ENCODE measurements at places on chromosomes 2 and 18.

DNA sequence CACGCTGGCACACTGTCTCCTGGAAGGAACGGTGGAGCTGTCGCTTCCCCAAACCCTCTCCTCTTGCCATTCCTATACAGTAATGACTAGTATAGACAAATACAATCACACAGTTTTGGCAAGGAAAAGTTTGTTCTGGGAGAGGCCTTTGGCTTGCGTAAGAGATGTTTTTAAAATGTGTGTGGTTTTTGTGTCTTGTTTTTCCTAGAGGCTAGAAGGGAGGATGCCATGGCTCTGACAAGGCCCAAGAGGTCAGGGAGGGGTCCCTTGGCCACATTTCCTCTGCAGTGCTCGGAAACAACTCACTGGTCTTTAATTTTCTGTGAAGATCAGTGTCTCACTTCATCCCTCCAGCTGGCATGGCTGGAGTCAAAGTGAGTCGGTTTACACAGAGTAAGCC lies 195.9 kb downstream of the SH3RF3 start:
- DNase-seq: peak; percentile 94

DNA sequence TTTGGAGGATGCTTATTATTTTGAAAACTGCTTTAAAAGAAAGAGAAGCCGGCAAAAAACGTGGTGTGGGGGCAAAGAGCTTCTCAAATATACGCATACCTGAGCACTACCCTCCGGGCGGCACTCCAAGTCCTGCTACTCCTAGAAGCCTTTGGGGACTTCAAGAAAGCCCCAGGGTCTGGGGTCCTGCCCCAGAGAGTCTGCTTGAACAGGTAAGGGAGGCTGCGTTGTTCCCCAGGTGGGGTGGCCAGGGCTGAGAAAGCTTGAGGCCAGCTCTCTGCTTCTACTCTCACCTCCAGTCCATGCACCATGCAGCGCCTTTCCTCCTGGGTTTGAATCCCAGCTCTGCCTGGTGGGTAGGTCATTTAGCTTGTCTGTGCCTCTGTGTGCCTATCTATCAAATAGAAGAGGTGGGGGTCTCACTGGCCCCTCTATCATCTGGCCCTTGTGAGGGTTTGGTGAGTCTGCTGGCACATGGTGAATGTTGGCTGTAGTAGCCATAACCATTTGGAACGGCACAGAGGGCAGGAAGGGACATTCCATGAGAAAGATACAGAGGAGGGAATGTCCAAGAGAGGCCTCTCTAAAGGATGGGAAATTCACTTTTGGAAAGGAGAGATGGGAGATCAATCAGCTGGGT lies 19.5 kb downstream of the MALL start:
- DNase-seq: no peak

GRCh38 chr2:75787532-75788132 lies 76.9 kb upstream of the GCFC2 start:
- DNase-seq: no peak

- DNase-seq: no peak
Observed at GRCh38 chr18:77851802-77852201, 602.2 kb downstream of the GALR1 start.

Measured in posterior vena cava (tissue), 2 donors.